ENCODE measurements at places on chromosomes 5 and 9.

GRCh38 chr9:13556656-13557055 is 277.2 kb upstream of the MPDZ start:
- DNase-seq = no peak

DNA sequence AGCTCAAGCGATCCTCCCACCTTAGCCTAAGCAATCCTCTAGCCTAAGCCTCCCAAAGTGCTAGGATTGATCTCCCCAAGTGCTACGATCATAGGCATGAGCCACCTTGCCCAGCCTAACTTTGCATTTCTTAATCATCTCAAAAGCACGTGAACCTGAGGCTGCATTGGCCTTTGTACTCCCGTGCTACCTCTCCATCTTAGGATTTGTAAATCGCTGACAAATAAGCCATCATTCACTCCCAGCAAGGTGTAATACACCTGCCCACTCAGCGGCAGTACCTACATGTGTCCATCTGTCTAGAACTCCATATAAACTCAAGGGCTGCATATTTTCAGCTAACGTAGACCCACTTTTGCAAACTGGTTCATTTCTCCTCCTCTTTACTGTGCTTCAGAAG is 2.8 kb downstream of the ANKH start:
- DNase-seq = no peak

DNA sequence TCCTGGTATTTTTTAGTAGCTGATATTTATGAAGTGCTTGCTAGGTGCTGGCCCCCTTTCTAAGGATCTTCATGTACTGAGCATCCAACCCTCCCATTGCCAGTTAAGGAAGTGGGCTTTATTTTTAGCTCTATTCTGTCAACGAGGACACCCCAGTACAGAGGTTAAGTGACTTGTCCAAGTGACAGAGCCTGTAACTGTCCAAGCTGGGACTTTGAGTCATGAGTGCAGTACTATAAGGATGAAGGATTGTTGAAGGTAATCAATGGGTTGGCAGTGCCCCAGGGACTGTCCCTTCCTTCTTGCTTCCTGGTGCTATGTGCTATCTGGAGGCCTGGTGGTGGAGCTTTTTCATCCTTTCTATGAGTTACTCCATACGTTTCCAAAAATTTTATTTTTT is 18.0 kb upstream of the FABP6 start:
- DNase-seq = no peak

DNA sequence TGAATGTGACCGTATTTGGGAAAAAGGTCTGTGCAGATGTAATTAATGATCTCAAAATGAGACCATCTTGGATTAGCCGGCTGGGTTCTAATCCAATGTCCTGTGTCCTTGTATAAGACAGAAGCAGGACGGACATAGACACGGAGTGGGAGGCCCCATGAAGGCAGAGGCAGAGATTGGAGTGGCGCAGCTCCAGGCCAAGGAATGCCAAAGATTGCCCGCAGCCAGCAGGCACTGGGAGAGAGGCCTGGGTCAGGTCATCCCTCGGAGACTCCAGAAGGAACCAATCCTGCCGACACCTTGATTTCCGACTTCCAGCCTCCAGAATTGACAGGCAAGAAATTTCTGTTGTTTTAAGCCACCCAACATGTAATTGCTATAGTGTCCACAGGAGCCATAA is 13.0 kb upstream of the GFI1B start:
- DNase-seq = no peak

DNA sequence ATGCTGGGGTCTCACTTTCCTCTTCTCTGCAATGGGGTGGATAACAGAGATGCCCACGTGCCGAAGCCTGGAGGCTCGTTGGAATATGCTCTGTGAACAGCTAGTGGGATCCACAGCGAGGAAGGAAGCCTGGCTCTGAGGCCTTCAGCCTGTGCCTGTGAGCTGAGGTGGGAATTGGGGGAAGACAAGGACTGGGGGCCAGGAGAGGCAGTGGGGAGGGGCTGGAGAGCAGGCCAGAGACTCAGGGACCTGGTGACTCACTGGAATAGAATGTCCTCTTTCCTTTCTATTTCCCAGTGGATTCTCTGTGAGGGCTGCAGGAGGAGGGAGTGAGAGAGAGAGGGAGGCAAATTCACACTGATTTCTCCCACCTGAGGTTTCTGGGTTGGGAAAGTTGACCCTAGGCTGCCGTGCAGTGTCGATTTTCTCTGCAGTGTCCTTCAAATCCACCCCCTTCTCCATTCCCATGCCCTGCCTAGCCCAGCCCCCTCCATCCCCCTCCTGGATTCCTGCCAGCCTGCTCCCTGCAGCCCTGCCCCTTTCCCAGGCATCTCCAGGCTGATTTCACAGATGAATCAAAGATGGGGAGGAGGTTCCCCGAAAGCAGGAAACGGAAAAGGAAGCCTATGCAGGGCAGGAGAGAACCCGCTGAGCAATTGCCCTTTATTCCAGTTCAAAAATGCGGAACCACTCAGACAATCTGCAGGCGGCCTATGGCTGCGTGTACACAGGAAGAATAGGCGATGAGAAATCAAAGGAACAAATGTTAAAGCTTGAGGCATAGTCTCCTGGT is 1.4 kb upstream of the SPAAR start:
- no peak for DNase-seq

GRCh38 chr5:119895066-119895465 is 265.7 kb downstream of the FAM170A start:
- DNase-seq = no peak

All from stimulated activated CD8-positive, alpha-beta memory T cell treated with anti-CD3 and anti-CD28 coated beads, Interleukin-7, amount 100 ng/mL, for 4 hours (primary cell).